Activated CD4-positive, CD25-positive, alpha-beta regulatory T cell treated with anti-CD3 and anti-CD28 coated beads, Interleukin-2, amount 50 U/mL, for 16 hours (primary cell): ENCODE measurements at places on chromosomes 3 and 15.

- no peak for DNase-seq
Measured at GRCh38 chr3:48723725-48724124, 6.7 kb upstream of the IP6K2 start.

- no peak for DNase-seq
Measured at GRCh38 chr3:77222701-77223100, 182.8 kb downstream of the ROBO2 start.

DNA sequence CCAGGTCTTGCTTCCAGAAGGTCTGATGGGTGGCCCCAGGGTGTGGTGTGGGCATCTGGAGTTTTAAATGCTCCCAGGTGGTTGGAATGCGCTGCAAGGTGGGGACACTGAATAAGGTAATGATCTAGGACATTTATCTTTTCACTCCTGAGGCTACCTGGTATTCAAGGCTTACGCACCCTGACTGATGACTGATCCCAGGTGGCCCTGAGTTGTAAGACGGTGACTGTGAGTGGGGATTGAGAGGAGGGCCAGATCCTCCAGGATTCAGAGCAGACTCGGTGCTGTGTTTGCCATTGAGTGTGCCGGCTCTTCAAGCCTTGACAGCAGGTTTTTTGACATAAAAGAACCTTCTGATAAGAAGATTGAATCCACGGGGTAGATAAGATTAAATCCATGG, 40.3 kb downstream of the SLC6A20 start:
- no peak for DNase-seq

GRCh38 chr3:193954752-193955151, 181.2 kb upstream of the HES1 start:
- DNase-seq: no peak

GRCh38 chr15:70580958-70581357, 182.4 kb downstream of the UACA start:
- DNase-seq: no peak

- no peak for DNase-seq
Measured at GRCh38 chr3:123076496-123077418, 9.9 kb downstream of the PDIA5 start.

- no peak for DNase-seq
Measured at GRCh38 chr15:89243046-89243690, 611 bp upstream of the FANCI start.

DNA sequence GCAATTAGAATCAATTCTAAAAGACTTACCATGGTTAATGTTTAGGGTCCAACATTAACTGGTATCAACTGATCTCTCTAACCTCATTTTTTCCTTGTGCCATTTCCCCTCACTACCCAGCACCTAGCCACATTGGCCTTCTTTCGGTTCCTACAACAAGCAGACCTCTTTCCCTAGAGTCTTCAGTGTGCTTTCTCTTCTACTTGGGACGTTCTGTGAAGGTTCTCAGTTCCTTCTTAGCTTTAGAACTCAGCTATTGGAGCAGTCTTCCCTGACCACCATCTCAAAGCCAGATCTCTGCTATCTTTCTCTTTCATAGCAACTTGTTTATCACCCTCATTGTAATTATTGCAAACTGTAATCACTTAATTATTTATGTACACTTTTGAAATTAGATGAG, 31.5 kb upstream of the MINDY4B start:
- DNase-seq: no peak

- no peak for DNase-seq
Measured at GRCh38 chr3:56787258-56787775, 14.4 kb downstream of the ARHGEF3 start.

- DNase-seq: no peak
Measured at GRCh38 chr3:119292666-119293065, 1.5 kb upstream of the ARHGAP31 start.

DNA sequence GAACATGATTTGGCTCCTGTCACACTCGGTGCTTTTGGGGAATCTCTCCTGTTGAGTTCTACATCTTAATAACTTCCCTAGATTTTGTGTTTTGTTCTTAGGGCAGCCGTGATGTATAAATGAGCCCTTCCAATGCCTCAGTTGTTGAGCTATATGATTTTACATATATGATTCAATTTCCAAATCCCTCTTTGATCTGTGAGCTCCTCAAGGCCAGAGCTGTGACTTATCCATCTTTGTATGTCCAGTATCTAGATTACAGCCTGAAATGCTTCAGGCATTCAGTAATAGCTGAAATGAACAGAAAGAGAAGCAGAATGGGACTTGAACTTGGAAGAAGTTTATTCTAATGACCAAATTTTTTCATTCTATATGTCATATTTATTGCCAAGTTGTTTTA, 26.6 kb downstream of the CGGBP1 start:
- DNase-seq: no peak

GRCh38 chr15:93829115-93829870, 402.1 kb upstream of the MCTP2 start:
- no peak for DNase-seq

GRCh38 chr3:140143367-140144069, 208.5 kb downstream of the CLSTN2 start:
- no peak for DNase-seq

DNA sequence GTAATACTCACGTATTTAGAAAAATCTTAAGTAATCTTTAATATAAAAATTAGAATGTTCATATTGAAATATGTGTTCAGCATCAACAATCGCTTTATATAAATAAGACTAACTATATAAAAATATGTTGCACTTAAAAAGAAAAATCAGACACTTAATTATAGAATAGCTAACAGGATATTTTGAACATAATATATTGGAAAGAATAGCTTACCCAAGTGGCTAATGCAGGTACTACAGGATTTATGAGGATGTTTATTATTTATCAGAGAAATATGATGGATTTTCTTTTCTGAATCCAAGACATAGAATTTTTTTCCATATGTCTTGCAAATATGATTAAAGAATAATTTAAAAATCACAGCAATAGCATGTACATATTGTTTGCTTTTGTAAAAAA, 567.9 kb upstream of the GBE1 start:
- no peak for DNase-seq

DNA sequence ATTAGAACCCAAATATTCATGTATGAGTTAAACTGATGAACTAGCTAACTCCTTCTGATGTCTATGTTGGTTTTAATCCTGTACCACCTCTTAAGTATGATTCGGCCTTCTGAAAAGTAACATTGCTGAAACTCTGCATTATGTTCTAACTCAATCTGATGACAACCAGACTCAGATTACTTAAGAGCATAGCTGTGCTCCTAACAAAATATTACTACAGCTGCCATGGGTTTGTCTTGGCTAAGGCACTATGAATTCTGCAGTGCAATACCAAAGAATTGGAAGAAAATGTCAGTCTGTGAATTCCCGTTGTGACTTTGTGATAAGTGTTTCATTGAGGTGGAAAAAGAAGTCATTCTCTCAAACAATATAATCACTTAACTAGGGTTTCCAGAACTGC, 224.4 kb downstream of the ZMAT3 start:
- DNase-seq: no peak

DNA sequence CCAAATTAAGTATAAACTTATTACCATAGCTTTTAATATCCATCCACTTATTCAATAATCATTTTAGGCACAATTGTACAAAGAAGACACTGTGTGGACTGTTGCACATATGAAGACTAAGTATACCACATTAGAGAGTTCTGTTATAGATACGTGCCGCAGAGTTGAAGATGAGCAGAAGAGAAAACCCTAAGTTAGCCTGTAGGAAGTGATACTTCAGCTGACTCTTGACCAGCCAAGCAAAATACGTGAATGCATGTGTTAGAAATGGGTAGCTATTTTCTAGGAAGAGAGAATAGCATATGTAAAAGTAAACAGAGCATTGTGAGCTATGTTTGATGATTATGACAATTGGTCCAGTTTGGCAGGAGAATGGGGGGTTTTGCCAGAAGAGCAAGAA, 272.0 kb upstream of the ATP11B start:
- DNase-seq: no peak

- peak; percentile 73 for DNase-seq
Measured at GRCh38 chr15:40367686-40368611, 9.9 kb downstream of the DISP2 start.

- no peak for DNase-seq
Measured at GRCh38 chr15:26660241-26660640, 112.6 kb downstream of the GABRB3 start.

- no peak for DNase-seq
Measured at GRCh38 chr3:12230406-12230805, 58.5 kb upstream of the PPARG start.

GRCh38 chr3:138687236-138687635, 78.7 kb downstream of the FAIM start:
- no peak for DNase-seq

GRCh38 chr3:33914212-33914611, 115.8 kb downstream of the PDCD6IP start:
- no peak for DNase-seq

- no peak for DNase-seq
Measured at GRCh38 chr15:69098771-69099170, 61.7 kb upstream of the GLCE start.

DNA sequence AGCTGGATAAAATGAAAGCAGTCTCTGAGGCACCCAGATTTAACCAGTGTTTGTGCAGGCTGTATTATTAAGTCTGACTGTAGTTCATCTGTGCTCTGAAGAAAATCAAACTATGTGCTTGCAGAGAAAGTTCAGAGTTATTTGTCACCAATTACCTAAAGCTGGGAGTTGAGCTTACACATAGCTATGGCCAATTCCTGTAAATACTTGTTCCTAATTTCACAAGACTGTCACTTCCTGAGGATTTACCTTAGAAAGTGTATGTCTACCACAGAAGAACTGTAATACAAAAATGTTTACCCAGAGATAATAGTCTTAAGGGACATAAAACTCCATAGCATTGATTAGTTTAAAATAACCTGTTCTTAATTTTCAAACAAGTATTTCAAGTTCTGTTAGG, 628.4 kb upstream of the TGFBR2 start:
- no peak for DNase-seq

DNA sequence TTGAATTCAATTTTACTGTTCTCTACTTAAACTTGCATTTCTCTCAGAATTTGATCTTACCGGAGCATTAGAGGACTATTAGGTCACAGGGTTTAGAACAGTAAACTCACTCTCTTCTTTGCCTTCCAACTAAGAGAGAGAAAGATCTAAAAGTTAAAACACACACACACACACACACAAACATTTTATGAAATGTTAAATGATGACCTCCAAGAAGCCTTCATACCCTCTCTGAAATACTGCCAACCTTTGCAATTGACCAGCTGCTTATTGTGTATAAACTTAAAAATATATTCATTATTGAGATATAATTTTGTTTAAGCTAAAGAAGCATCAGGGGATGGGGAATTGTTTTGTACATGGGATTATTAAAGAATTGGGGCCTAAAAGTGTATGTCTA, 15.5 kb upstream of the NR2F2 start:
- no peak for DNase-seq

DNA sequence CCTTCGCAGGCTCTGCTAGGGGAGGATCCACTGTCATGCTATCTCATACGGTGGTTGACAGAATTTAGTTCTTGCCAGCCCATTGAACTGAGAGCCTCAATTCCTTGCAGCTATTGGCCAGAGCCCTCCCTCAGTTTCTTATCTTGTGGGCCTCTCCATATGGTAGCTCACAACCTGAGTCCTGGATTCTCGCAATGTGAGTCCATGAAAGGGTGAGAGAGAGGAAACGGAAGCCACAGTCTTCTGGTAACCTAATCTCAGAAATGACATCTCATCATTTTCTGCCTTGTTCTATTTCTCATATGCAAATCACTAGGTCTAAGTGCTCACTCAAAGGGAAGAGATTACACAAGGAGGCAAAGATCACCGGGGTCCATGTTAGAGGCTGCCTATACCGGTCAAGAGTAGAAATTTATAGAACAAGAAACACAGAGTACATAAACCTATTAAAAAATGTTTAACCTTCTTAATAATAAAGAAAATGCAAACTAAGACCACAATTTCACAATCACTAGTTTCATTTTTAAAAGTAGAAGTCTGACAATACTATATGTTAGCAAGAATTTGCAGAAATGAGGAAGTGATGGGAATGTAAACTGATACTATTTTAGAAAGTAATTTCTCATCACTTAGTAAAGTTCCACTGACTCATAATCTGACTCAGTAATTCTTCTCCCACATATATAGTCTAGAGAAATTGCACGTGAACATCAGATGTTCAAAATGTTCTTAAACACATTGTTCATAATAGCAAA, 378.4 kb upstream of the AGTR1 start:
- no peak for DNase-seq

DNA sequence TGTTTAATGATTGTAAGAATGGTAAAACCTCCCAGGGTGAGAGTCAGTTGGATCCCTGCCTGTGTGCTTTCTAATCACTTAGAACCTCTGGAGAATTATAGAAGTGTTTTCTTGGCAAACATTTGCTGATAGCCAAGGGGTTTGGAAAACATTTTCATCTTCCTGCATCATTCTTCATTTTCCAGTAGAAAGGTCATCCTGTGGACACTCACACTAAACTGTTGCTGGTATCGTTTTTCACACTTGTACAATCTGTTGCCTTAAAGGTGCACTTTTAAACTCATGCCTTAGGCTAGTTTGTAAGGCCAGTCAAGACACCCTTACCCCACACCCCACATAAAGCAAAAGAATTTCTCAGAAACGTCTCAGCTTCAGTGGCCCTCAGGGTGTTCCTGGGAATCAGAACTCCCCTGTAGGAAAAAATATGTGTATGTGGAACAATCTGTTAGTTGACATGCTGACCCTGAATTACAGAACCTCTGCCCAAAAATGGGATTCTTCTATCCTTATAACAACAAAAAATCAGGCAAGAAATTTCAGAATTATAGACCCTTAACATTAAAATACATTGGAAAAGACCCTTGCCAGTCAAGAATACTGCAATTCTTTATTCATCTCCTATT, 5.8 kb upstream of the PLD1 start:
- DNase-seq: no peak

DNA sequence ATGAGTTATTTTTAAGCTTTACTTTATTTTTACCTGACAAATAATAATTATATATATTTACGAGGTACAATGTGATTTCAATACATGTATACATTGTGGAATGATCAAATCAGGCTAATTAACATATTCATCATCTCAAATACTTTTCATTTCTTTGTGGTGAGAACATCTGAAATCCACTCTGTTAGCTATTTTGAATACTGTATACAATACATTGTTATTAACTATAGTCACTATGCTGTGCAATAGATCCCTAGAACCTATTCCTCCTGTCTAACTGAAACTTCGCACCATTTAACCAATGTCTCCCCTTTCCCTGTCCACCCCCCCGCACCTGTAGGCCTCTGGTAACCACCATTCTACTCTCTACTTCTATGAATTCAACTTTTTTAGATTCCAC, 7.9 kb upstream of the SPPL2A start:
- no peak for DNase-seq

DNA sequence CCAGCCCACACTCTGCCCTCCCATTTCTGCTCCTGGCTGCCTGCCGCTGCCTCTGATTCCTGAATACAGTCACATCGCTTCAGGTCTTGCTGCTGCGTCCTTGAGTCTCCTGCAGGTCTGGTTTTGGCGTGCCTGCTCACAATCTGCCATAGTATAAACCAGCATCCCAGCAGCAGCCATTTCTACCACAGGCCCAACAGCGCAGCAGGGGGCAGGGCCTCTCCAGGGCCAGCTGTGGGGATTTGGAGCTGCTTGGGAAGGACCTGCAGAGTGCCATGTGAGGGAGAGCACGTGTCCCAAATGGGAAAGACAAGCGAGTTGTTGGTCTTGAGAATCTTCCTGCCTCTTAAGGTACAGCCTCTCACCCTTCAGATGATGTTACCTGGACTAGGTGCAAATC, 398.3 kb upstream of the PPP2R3A start:
- no peak for DNase-seq
